ENCODE measurements at places on chromosomes 11 and 22.

DNA sequence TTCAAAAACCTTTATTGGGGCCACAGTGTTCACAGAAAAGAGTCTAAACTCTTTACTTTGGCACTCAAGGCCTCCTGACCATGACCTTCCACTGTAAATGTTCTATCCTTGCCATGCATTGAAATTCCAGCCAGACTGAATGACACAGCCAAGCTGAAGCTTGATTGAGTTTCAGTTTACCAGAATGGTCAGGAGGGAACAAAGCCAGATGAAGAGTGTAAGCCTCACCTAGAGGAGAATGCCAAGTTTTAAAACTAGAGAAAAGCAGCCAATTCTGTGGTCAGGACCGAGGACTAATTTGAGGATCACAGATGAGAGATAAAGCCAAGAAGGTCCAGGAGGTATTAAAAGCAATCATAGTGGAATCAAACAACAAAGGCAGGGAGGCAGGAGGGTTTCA is 215.3 kb downstream of the KCNA4 start:
- DNase-seq = no peak

GRCh38 chr11:87353771-87354345 is 316.1 kb downstream of the TMEM135 start:
- no peak for DNase-seq

DNA sequence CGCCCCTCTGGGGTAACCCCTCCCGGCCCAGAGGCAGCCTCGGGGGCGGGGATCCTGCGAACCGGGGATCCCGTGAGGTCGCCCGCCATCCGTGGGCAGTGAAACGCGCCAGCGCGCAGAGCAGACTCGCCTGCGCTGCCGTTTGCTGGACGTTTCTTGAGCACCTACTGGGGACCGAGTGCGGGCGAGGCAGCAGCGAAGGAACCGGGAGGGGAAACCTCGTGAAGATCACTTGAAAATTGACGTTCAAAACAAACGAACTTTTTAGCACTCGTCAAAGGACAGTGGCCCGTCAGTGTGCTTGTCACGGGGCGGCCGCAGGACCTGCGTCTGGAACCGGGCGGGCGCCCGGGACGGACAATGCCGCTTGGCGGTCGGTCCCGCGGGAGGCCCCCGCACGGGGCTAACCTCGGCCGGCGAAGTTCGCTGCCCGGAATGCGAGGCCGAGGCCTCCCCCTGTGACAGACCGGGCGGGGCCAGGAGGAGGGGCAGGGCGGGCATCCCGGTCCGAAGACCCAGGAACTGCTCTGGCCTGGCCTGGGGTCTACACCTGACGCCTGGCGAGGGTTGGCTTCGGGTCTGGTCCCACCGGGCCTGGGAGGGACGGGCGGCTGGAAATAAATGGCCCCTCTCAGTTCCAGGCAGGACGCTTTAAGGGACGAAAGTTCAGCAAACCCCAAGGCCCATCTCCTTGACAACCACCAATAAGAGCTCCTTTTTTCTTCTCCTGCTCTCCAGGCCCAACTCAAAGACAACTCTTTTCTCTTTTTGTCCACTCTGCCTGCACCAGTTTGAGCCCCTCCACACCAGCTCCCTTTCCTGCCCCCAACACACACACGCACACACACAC is 723 bp upstream of the SCUBE1 start:
- no peak for DNase-seq

GRCh38 chr11:312092-312816 is 1.6 kb upstream of the IFITM1 start:
- no peak for DNase-seq

DNA sequence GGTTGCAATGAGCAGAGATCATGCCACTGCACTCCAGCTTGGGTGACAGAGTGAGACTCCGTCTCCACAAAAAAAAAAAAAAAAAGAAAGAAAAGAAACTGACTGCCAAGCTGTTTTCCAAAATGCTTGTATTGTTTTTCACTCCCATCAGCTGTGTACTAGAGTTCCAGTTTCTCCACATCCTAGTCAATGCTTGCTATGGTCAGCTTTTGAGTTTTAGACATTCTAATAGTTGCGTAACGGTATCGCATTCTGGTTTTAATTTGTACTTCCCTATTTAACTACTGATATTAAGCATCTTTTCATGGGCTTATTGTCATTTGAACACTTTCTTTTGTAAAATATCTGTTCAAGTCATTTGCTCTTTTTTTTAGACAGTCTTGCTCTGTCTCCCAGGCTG is 55.7 kb downstream of the TSPAN18 start:
- no peak for DNase-seq

GRCh38 chr22:19117111-19117512 is 5.1 kb downstream of the DGCR2 start:
- DNase-seq = no peak

GRCh38 chr11:5284637-5285036 is 14.9 kb upstream of the HBE1 start:
- no peak for DNase-seq

GRCh38 chr11:44834846-44835245 is 108.1 kb downstream of the TSPAN18 start:
- no peak for DNase-seq

GRCh38 chr11:108939135-108939534 is 274.3 kb downstream of the DDX10 start:
- DNase-seq = no peak

DNA sequence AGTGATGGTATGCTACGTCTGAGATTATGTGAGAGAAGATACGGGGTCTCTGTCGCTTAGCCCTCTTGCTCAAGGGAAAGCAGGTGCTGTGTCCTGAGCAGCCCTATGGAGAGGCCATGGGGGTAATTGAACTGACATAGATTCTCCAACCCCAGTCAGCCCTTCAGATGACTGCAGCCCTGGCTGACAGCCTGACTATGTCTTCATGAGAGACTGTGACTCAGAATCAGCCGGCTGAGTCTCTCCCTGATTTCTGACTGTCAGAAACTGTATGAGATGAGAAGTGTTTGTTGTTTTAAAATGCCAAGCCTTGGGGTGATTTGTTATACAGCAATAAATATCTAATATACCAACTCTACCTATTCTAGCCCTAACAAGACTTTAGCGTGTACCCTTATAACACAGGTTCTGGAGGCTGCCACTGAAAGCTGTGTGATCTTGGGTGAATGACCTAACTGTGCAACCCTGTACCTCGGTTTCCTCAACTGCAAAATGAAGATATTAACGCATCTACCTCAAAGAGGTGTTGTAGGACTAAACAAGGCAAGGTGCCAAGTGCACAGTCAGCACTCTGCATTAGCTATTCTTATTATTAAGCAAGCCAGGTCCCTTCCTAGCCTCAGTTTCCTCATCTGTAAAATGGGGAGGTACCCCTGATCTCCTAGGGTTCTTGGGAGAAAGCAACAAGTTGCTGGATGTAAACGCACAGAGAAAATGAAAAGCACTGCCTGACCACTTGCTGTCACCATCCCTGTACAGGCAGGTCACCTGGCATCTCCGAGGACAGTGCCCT is 24.9 kb downstream of the SLC43A1 start:
- no peak for DNase-seq

GRCh38 chr11:130299978-130300377 is 14.7 kb downstream of the ZBTB44 start:
- no peak for DNase-seq

DNA sequence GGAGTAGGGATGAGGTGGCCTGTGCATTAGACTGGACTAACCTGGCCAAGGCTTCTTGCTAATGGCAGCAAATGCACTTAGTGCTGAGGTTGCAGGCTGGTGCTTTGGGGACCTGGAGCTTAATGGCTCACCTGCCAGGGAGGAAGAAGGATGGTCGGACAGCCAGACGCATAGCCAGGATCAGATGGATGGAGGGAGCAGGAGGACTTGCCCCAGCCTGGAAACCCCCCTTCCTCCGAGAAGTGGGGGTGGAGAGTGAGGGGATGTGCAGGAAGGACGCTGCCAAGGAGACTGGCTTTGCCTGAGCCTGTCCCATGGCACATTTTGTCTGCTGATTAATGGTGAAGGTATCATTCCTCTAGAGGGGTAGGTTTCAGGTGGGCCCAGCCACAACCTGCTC is 17.9 kb downstream of the IGLL1 start:
- DNase-seq = no peak

GRCh38 chr11:37504921-37505320 is 906.9 kb upstream of the RAG2 start:
- no peak for DNase-seq

Measured in activated T-cell treated with anti-CD3 and anti-CD28 coated beads for 4 hours (primary cell).